ENCODE measurements at places on chromosomes 11 and 22.

GRCh38 chr11:66119348-66120133, 49.5 kb downstream of the PACS1 start:
- no peak for DNase-seq

DNA sequence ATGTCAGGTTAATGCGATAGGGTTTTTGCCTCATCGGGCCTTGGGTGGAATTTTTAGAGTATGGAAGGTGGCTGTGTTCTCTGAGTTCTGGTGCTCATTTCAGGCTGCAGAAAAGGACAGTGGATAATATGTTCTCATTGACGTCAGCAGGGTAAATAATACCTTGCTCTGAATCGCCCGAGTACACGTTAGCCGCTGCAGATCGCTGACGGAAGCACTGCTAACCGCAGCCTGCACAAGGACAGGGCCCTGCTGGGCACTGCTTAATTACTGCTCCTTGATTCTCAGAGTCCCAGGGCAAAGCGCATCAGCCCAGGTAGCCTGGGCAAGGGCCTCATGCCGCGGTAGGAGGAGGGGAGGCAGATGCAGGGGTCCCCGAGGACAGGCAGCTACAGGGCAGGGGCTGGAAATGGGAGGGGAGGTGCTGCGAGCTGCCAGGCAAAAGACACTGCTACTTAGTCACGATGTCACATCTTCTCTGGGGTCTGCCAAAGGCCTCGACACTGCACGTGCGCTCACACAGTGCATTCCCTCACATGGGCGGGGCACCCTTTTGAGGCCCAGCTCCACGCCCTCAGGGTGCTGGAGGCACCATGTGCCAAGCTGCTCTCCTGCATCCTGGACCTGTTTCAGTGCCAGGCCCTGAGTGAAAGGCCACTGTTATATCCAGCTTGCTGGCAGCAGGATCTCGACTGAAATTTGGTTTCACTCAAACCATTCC, 35.2 kb downstream of the PPP2R1B start:
- DNase-seq = no peak

DNA sequence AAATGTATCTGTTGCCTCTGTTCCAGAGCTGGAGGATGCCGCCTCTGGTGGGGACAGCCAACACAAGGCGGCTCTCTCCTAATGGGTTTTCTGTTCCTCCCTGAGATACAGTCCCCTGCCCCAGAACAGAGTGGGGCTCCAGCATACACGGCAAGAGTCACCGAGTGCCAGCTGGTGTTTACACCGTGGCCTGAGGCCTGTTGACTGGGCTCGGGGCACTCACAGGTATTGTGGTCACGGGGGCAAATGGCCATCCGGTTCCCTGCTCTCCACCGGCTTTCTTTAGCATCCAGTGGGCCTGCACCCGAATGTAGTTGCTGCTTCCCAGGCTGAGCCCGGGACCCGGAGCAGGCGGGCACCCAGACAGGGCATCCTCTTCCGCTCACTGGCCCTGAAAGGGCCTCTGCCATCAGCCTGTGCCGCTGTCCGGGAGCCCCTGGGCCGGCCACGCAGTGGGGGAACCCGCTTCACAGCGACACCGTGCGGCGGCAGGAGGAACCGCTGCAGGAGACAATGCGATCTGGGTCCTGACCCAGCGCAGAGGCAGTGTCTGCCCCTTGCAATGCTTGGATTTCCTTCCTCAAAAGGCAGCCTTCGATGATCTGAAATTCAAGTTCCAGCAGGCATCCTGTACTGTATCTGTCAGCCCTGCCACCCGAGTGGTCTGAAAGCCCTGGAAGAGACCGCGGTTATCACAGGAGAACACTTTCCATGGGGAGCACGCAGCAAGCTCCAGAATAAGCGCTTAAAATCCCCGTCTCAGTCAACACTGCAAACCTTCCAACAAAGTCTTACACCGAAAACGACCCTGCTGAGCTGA, 859 bp upstream of the KRTAP5-5 start:
- peak; percentile 70 for DNase-seq

- no peak for DNase-seq
Observed at GRCh38 chr11:126497581-126498122, 142.2 kb downstream of the ST3GAL4 start.

DNA sequence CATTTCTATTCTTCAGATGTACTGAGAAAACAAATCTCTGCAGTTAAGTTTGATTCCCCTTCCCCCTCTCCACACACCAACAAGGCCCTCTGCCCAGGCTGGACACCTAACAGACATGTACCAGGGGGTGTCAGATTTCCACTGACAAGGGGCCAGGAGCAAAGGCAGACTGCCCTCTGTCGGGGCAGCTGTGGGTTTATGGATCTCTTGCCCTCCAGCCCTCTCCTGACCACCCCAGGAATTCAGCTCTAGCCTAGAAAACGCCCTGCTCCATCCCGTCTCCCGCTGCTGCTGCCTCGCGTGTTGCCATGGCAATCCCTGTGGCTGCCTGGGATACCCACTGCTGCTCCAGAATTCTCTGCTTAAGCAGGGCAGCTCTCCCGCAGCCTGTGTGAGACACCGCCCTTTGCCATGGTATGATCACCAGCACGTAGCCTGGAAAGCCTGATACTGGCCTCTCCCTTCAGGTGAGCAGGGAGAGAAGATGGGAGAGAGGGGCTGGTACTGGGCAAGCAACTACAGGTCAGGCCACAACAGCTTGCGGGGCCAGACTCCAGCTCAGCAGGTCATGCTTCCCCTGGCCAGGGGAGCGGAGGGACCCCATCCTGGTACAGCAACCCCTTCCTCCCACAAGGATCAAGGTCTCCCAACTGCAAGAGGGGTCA, 41.6 kb downstream of the BUD13 start:
- DNase-seq = no peak

DNA sequence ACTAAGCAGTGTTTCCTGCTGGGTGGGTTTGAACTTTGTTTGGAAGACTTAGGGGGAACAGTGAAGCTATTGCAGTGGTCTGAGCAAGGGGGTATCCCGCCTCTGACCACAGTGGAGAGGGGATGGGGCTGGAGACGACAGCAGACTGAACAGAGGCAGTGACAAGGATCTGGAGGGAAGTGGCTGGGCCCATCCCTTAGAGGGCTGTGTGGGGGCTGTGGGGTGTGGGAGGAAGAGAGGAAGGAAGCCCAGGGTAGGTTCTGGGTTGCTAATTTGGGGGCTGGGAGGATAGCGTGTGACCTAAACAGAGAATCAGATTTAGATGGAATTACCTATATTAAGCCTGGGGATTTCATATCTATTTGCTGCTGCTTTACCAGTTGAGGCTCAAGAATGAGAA, 70.7 kb downstream of the BMAL1 start:
- DNase-seq = no peak

GRCh38 chr11:3171931-3172560, 6.9 kb upstream of the OSBPL5 start:
- no peak for DNase-seq

GRCh38 chr11:1049431-1049891, 12.9 kb upstream of the MUC6 start:
- no peak for DNase-seq

GRCh38 chr22:22060200-22061084, 77.9 kb upstream of the TOP3B start:
- peak; percentile 30 for DNase-seq

DNA sequence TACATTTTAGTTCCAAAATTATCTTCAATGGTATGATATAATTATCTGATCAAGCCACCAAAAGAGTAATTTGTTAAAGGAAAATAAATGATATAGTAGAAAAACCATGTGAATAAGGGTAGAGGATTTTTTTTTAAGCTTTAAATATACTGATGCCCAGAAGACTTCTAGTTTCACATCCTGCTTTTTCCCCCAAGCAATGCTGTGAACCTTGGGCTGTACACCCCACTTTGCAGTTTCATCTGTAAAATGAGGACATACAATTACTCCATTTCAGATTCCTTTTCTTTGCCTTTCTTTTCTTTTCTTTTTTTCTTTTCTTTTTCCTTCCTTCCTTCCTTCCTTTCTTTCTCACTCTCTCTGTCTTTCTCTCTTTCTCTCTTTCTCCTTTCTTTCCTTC, 1125.4 kb downstream of the DLG2 start:
- no peak for DNase-seq

DNA sequence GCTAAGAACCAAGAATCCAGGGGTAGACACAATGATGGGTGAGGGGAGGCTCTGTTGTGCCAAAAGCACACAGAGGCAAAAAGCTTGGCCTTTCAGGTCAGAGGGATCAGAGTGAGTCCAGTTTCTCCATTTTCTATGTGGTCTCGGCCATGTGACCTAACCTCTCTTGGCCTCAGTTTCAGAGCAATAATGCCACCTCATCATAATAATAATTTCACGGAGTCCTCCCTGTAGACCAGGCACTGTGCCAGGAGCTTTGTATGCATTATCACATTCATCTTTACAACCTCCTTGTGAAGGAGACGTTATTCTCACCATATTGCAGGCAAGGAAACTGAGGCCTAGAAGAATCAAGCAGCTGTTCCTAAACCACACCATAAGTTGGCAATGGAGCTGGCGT, 120.2 kb downstream of the WT1 start:
- no peak for DNase-seq

DNA sequence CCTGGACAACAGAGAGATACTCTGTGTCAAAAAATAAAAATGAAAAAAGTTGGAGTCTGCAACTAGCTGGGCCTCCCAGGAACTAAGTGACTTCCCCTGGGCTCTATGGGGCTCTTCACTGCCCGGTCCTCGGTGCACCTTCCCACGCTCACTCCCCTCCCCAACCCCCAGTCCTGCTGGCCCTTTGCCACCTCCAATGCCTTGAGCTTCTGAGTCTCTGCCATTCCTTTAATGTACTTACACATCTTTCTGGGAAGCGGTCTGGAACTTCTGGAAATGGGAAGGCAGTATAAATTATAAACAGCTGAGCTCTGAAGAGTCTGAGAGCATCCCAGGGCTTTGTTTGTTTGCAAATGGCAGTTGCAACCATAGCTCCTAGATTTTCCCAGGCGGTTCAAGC, 5.9 kb upstream of the BATF2 start:
- DNase-seq = no peak

- no peak for DNase-seq
Observed at GRCh38 chr11:105132716-105133511, 6.7 kb downstream of the CARD18 start.

DNA sequence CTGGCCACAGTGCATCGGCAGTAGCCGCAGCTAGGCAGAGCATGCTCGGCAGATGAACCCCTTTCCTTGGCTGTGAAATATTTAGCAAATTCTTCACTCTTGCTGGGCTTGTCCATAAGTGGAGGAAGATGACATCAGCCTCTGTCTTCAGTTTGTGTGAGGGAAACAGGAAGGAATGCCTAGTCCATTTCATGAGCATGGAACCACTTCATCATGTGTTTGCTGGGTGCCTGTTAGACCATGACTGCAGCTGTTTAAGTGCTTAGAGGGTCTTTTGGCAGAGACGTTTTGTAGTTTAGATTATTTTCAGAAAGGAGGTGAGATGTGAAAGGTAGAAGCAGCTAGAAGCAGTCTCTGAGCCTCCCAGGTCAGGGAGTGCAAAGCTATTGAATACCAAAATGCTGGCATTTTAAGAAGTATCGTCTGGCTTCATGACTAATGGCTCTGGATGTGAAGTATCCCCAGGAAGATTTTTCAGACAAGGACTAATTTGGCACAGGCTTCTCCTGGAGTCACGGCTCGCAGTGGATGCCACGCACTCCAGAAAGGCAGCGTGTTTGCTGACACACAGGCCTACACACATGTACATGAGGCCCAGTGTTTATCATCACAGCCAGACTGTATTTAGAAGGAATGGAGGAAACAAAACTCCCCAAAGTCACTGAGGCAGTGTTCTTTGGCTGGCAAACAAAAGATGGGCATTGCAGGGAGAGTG, 43.1 kb upstream of the GRAMD1B start:
- DNase-seq = no peak
